CD4-positive, alpha-beta T cell (primary cell): ENCODE measurements at places on chromosomes 7 and 10.

GRCh38 chr7:24826662-24827020 is 69.4 kb upstream of the GSDME start:
- no peak for DNase-seq

DNA sequence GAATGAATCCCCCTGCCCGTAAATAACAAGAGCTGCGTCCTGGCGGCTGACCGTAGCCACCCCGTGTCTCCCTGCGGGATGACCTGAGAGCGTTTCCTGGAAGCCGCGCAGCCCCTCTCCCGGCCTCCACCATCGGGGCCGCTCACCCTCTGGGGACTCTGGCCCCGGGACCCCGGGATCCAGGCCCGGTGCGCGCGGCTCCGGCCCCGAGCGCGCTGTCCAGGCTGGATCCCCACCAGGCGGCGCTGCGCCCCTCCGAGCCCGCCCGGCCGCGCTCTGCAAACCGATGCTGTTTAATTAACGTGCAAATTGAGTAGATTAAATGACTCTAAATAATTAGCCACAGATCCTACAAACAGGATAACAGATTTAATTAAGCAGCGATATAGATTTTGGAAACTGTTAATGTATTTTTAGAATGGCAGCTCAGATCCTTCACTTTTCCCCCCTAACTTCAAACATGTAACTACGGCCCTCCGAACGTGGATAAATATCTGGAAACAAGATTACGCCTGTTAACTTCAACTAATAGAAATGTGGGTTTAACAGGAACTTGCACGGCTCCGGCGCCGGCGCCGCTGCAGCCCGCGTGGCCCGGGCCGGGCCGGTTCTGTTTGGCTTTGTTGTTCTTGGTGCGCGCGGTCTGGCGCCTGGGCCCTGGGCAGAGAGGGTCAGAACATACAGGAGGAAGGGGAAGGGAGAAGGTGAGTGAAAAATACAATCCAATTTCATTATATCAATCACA is 7.1 kb upstream of the UNCX start:
- peak; percentile 42 for DNase-seq

- DNase-seq = no peak
Observed at GRCh38 chr7:39656415-39656814, 33.0 kb downstream of the RALA start.

DNA sequence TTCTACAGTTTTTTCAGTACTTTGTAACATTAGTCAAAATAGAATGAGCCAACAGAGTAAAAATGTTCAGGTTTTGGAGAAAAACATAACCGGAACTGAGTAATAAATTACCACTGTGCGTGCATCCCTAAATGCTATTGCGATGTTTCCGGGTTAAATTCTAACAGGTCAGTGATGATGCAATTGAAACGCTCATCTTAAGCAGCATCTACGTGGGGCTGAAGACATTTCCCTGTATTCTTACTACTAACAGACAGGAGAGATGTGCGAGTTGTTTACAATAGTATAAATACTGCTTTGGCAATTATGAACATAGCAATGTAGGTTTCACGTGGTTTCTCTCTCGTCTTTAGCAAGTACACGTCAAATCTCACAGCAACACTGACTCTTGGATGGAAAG is 149.4 kb downstream of the USP6NL start:
- no peak for DNase-seq

DNA sequence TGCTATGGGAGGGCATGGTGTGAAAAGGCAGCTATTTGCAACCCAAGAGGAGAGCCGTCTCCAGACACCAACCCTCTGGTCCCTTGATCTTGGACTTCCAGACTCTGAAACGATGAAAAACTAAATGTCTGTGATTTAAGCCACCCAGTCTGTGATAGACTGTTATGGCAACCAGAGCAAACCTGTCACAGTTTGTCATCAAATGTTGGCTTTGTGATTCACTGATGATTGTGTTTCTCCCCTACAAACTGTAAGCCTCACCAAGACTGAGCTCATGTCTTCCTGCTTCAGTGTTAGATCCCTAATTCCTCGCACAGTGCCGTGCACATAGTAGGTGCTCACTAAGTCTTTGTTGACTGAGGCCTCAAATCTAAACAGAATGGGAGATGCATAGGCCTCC is 224.6 kb upstream of the PITRM1 start:
- no peak for DNase-seq

DNA sequence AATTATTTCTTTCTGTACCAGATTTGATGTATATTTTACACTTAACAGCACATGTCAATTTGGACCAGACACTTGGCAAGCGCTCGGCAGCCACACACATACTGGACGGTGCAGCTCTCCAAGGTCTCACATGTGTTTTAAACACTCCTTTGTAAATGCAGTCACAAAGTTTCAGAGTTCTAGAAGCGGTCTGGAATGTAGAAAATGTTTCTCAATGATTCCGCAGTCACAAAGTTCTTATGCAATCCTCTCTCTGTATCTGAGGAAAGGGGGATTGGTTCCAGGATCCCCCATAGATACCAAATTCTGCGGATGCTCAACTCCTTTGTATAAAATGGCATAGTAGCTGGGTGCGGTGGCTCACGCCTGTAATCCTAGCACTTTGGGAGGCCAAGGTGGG is 253.0 kb upstream of the GRB10 start:
- DNase-seq = no peak

DNA sequence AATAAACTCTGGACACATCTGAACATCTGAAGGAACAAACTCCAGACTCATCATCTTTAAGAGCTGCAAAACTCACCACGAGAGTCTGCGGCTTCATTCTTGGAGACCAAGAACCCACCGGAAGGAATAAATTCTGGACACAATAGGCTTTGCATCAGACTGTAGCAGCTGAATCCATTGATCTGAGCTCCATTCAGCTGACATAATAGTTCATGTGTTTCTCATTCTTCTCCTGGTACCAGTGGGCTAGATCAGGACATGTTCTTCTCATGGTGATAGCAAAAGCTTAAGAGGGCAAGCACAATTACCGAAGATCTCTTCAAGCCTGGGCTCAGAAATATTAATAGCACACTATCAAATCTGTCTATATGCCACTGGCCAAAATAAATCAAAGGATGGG is 20.5 kb upstream of the GNAI1 start:
- DNase-seq = no peak

- DNase-seq = no peak
Observed at GRCh38 chr10:29389935-29390334, 101.1 kb downstream of the LYZL1 start.

GRCh38 chr7:10300577-10300976 is 673.1 kb upstream of the PHF14 start:
- DNase-seq = no peak

GRCh38 chr7:110677405-110677804 is 413.5 kb upstream of the LRRN3 start:
- DNase-seq = no peak

DNA sequence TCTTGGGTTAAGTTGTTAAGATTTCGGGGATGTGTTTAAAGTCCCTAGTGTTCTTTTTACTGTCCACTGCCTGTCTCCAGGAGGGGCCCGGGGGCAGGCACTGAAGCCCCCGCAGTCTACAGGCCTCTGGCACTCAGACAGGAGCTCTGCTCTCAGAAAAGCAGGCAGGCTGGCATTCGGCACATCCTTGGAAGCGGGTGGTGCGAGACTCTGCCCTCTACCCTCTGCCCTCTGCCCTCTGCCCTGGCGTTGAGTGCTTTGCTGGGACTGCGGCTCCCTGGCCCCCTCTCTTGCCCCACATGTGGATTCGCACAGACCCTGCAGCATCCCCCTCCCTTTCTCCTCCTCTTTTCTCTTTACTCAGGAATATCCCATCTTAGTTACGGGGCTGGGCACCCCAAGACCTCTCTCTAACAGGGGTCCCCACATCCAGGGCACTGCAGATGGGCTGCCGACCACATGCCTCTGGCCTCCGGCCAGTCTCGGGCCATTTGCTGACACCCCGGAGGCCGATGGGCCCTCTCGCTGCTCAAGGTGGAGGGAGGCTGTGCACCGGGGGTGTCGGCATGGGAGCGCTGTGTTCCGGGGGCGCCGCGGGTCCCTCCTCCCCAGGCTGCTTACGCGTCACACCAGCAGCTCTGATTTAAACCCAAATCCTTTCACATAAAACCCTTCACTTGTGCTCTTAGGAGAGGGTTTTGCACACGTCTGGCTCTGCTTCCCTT is 479.9 kb downstream of the DNAJB6 start:
- DNase-seq = no peak

DNA sequence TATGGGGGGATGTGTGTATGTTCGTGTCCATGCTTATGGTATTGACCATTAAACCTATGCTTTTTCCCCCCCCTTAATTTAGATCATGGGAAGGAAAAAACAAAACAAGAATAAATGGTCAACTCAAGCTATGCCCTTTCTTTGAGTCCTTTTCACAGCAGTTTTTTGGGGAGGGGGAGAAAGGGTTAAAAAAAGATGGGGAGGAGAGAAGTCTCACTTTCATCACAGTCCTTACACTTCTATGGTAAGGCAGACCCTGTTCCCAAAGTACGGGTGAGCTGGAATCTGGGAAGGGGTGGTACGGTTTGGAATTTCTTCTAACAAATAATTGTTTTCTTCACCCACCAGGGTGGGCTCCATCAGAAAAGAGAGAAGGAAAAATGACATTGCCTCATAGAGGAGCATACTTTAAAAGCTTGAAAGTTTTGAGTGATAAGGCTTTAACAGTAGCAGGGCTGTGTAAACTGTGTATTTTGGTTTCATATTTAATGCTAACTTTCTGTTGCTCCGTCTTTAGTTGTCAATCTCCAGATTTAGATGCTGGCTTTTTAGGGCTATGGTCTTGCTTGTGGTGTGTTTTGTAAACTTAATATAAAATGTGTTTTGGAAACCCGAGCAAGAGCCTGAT is 180.1 kb downstream of the TCF7L2 start:
- no peak for DNase-seq
